ENCODE measurements at places on chromosomes 11 and 22.

DNA sequence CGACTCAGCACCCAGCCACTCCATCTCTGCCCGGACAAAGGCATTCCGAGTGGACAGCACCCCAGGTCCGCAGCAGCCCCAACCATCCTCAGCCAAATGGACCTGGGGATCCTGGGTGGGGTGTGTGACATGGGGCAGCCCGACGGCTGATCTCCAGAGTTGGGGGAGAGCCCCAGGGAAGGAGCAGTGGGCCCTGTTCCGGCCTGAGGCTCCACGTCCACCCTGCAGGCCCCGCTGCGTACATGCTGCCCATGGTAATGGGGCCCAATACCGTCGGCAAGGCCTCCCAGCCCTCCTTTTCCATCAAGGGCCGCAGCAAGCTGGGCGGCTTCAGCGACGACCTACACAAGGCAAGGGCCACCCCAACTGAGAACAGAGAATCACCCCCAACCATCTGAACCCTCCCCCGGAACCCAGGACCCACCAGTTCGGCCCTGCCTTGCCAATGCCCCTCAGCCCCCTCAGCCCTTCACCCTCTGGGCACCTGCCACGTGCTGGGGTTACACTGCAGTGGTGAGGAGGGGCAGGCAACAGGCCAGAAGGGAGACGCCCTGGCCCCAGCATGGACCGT, 5.4 kb downstream of the SCGB1C1 start:
- no peak for DNase-seq

DNA sequence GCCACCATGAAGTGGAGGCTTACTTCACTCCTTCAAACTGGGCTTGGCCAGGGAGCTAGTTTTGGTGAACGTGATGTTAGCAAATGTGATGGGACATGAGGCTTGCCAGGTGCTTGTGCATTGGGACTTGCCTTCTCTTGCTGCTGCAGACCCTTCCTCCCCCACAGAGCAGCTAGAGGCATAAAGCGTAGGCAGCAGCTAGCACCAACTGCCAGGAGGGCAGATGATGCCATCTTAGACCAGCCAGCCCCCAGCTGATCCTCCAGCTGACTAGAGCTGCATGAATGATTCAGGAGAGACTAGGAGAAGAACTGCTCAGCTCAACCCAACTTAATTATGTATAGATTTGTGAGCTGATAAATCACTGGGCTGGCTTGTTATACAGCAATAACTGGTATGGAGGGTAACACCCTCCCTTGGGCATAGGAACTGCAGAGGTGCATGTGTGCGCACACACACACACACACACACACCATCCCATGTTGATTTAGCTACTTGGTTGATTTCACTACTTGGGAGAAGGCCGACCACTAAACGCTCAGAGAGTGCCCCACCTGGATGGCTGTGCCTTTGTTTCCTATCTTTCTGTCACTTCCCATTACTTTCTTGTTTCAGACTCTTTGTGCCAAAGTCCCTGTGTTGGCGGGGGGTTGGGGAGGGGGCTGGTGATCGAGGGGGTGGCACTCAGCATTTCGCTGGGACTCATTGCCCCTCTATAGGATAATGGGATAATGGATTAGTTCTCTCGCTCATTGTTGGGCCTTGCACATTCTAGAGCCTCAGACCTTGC, 202.8 kb downstream of the ADAMTS15 start:
- no peak for DNase-seq

DNA sequence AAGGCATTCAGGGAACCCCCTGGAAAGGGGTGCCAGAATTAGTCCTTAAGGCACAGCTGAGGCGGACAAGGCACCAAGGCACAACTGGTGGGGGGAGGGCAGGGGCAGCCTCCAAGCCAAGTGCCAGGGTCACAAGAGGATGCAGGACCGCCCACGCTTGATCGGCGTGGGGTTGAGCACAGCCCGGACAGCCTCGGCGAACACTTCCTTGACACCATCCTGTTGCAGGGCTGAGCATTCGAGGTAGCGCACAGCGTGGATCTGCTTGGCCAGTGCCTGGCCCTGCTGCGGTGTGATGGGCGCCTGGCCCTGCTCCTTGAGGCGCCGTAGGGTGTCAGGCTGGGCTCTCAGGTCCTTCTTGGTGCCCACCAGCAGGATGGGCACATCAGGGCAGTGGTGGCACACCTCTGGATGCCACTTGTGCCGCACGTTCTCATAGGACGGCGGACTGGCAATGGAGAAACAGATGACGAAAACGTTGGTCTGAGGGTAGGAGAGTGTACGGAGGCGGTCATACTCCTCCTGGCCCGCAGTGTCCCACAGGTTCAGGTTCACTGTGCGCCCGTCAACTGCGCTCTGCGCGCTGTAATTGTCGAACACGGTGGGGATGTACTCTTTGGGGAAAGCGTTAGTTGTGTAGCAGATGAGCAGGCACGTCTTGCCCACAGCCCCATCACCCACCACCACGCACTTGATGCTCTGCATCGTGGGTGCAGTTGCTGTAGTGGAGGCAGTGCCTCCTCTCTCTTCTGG, 13.1 kb downstream of the RHOG start:
- DNase-seq = no peak

- no peak for DNase-seq
These were observed 60.8 kb downstream of the SLC25A17 start for GRCh38 chr22:40758390-40758789.

DNA sequence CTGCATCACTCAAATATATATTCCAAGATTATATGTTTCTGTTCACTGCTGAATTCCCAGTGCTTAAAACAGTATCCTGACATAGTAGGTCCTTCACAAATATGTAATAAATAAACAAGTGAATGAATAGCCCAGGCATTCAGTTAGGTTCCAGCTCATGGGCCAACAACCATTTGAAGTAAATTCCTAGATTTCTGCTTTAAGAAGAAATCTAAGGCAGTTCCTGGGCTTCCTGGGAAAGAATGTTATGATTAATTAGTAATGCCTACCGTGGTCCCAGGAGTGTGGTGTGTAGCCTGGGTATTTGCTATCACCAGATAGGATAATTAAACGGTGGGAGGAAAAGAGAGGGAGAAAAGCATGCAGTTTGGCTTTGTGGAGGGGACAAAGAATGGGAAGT, 576.8 kb downstream of the SOX6 start:
- no peak for DNase-seq

DNA sequence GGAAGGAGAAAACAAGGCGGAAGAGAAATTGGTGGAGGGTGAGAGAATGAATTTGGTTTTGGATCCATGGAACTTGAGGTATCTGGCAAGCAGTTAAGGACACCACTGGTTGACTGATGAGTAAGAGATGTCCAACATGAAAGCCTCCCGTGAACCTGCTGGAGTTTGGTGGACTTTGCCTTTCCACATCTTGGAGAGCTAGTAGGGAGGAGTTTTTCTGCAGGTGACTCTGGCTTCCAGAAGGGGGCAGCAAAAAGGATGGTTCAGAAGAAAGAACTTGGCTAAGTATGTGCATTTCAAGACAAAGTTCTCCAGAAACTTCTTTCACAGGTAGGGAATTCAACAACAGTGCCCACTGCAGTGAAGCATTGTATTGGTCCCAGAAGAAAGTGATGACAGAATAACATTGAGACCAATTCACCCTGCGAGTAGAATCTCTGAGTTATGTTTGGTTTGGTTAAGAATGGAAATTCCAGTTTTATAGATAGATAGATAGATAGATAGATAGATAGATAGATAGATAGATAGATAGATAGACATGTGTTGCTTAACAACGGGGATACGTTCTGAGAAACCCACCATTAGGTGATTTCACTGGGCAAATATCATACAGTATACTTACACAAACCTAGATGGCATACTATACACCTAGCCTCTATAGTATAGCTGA, 28.5 kb downstream of the DCDC1 start:
- DNase-seq = no peak

- DNase-seq = no peak
These were observed 27.0 kb downstream of the MYO7A start for GRCh38 chr11:77155082-77155475.

GRCh38 chr11:69186316-69187260, 30.9 kb downstream of the SMIM38 start:
- DNase-seq = no peak
